Activated CD8-positive, alpha-beta memory T cell treated with anti-CD3 and anti-CD28 coated beads for 1 hour (primary cell): ENCODE measurements at places on chromosomes 1 and 21.
A peak's percentile ranks its signal among the peaks of the same experiment; 100 is the strongest.

- no peak for DNase-seq
Observed at GRCh38 chr1:185353124-185353523, 36.1 kb upstream of the IVNS1ABP start.

GRCh38 chr1:227905573-227906487 is 41.9 kb downstream of the WNT9A start:
- DNase-seq: no peak

GRCh38 chr1:113153116-113153803 is 80.3 kb downstream of the LRIG2 start:
- DNase-seq: no peak

DNA sequence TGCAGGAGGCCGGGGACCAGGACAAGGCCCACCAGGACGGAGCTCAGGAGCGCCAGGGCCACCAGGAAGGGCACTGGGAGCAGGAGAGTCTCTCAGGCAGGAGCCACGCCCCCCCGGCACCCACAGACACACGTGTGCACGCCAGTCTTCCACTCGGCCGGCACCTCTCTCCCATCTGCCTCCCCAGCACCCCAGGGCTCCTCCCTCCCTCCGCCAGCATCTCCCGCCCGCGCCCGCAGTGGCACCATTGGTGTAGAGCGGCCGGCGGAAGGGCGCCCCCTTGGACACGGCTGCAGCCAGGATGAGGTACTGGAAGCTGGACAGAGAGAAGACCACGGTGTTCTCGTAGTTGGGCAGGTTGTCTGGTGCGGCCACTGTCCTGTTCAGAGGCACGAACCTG is 6.1 kb upstream of the MFAP2 start:
- DNase-seq: no peak

- no peak for DNase-seq
Observed at GRCh38 chr1:54257346-54257620, 57.3 kb downstream of the MRPL37 start.

GRCh38 chr21:39150877-39151276 is 32.4 kb downstream of the PSMG1 start:
- no peak for DNase-seq

GRCh38 chr1:98405581-98406074 is 255.9 kb upstream of the SNX7 start:
- DNase-seq: no peak

DNA sequence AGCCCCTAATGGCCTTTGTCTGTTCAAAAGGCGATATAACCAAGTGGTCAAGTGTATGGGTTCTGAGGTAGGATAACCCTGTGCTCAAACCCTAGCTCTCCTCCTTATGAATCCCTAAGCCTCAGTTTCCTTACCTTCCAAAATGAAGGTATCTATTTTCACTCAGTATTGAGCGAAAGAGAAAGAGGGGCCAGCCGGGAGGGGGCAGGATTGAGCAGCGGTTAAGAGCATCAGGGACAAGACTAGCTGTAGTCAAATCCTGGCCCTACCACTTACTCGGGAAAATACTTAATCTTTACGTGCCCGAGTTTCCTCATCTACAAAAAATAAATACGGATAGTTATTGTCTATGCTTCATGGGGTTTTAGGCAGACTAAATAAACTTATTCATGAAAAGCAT is 25.7 kb downstream of the LY9 start:
- DNase-seq: no peak

- DNase-seq: no peak
Observed at GRCh38 chr1:205676002-205676401, 4.3 kb downstream of the SLC45A3 start.

DNA sequence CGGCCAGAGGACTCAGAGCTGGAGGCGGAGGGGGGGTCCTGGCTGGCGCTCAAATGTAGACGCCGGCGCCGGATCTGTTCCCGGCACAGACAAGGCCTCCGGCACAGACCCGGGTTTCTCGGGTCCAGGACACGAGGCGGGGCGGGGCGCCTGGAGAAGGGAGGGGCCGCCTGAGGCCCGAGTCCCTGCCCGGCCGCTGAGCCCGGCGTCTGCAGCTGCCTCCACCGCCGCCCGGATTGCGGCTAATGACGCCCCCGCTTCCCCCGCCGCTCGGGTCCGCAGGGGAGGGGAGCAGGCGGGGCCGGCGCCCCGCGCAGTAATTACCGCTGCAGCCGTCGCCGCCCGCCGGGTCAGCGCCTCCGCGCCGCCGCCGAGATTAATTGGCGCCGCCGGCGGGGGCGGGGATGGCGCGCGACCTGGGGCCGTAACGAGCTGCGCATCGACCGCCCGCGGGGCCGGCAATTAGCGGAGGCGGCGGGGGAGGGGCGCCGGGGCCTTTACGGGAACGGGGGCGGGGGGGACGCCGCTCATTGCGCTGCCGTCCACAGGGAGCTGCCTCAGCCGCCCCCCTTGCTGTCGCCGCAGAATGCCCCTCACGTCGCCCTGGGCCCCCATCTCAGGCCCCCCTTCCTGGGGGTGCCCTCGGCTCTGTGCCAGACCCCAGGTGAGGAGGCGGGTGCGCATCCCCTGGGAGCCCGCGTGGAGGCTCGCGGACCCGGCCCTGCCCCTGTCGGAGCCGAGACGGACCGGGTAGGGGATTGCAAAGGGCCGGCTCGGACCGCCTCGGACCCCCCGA is 17.3 kb downstream of the NOC2L start:
- DNase-seq: no peak

DNA sequence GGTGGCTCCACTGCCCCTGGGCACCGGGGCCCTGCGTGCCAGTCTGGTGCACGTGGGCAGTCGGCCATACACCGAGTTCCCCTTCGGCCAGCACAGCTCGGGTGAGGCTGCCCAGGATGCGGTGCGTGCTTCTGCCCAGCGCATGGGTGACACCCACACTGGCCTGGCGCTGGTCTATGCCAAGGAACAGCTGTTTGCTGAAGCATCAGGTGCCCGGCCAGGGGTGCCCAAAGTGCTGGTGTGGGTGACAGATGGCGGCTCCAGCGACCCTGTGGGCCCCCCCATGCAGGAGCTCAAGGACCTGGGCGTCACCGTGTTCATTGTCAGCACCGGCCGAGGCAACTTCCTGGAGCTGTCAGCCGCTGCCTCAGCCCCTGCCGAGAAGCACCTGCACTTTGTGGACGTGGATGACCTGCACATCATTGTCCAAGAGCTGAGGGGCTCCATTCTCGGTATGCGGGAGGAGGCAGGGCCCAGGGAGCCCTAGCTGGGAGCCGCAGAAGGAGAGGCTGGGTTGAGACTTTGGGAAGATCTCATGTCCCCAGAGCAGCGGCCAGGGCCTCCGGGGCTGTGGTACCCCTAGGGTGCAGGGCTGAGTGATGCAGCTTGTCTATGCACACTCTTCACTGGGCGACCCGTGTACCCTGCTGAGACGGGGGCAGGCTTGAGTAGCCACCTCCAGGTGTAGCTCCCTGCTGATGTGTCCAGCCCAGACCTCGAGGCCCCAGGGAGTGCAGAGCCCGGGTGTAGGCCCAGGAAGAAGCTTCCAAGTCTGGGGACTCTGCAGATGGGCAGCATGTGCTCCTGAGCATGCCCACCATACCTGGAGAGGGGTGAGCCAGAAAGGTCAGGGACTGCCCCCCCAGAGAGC is 1.8 kb downstream of the VWA1 start:
- DNase-seq: no peak

GRCh38 chr1:154784924-154785531 is 85.1 kb downstream of the KCNN3 start:
- DNase-seq: peak; percentile 25

GRCh38 chr1:216758161-216758560 is 34.9 kb upstream of the ESRRG start:
- no peak for DNase-seq

- no peak for DNase-seq
Observed at GRCh38 chr1:38326135-38326534, 279.5 kb upstream of the POU3F1 start.

DNA sequence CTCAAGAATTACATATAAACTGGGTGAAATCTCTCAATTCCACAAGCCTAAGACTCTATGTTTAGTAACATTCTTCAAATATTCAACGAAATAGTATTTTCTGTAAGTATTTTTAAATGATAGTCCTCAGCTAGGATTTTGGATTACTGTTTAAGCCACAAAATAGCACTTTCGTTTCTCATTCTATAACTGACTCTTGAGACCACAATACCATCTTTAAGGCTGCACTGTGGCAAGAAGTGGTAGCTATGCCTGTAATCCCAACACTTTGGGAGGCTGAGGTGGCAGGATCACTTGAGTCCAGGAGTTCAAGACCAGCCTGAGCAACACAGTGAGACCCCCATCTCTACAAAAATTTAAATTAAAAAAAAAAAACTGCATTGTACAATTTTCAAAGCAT is 126.7 kb downstream of the CDC42BPA start:
- no peak for DNase-seq

GRCh38 chr1:99282536-99282935 is 18.2 kb downstream of the PLPPR4 start:
- no peak for DNase-seq

DNA sequence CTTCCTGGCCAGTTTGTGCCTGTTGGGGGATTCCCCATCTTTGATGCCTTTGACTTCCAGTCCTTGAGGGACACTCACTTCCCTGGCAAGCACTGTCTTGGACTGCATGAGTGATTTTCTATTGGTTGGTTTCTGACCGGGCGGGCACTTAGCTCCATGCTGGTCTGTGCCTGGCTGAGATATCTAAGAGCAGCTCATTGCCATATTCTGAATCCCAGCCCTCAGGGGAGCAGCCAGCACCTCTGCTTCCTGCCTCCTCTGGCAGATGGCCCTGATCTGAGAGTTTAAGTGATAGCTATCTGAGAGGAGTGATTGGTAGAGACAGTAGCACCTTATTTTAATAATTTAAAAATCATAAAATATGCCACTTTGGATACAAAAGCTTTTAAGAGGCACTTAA is 52.5 kb downstream of the DISC1 start:
- DNase-seq: no peak

- no peak for DNase-seq
Observed at GRCh38 chr1:216325336-216325735, 97.9 kb downstream of the USH2A start.

DNA sequence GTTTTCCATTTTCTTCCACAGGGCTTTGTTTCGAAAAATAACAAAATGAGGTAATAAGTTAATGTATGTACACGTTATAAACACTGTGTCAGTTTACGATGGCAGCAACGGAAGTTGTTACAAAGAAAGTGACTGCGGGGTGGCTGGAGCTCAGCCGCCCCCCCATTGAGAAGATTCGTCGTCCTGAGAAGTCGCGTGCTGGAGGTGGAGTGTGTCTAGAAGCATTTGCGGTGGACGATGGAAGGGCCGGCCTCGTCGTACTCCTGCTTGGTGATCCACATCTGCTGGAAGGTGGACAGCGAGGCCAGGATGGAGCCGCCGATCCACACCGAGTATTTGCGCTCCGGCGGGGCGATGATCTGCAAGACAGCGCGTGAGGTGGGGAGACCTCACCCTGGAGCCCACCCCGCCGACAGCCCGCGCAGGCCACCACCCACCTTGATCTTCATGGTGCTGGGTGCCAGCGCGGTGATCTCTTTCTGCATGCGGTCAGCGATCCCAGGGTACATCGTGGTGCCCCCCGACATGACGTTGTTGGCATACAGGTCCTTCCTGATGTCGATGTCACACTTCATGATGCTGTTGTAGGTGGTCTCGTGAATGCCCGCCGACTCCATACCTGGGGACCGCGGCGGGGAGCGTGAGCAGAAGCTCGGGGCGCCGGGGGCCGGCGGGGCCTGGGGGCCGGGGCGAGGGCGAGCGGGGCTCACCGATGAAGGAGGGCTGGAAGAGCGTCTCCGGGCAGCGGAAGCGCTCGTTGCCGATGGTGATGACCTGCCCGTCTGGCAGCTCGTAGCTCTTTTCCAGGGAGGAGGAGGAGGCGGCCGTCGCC is 2.4 kb downstream of the ACTA1 start:
- DNase-seq: no peak

GRCh38 chr1:156386949-156387869 is 18.2 kb downstream of the RHBG start:
- no peak for DNase-seq

GRCh38 chr1:29094433-29094832 is 29.3 kb downstream of the TMEM200B start:
- no peak for DNase-seq

- no peak for DNase-seq
Observed at GRCh38 chr1:172533513-172534151, 682 bp downstream of the SUCO start.

- no peak for DNase-seq
Observed at GRCh38 chr1:235429143-235429542, 61.9 kb downstream of the TBCE start.

DNA sequence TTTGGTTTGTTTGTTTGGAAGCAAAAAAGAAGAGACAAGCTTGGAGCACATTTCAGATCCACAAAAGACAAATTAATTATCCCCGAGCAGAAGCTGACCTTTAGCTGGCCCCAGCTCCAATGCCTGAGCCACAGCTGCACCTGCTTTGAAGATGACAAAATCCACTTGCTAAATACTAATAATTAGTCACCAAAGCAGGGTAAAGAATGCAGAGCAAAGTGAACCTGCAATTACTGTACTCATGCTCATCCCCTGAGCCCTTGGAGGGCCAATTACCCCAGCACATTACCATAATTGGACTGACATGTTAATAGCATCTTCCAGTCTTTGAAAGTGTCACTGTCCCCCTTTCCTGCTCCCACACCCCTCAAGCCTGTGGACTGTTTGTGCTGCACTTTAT is 38.2 kb upstream of the KCND3 start:
- DNase-seq: no peak

DNA sequence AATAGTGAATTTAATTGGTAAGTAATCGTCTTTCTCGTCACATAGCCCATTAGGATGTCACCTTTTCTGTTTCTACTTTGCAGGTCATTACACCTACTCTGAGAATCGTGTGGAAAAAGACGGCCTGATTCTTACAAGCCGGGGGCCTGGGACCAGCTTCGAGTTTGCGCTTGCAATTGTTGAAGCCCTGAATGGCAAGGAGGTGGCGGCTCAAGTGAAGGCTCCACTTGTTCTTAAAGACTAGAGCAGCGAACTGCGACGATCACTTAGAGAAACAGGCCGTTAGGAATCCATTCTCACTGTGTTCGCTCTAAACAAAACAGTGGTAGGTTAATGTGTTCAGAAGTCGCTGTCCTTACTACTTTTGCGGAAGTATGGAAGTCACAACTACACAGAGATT is 23.3 kb downstream of the PARK7 start:
- DNase-seq: no peak

DNA sequence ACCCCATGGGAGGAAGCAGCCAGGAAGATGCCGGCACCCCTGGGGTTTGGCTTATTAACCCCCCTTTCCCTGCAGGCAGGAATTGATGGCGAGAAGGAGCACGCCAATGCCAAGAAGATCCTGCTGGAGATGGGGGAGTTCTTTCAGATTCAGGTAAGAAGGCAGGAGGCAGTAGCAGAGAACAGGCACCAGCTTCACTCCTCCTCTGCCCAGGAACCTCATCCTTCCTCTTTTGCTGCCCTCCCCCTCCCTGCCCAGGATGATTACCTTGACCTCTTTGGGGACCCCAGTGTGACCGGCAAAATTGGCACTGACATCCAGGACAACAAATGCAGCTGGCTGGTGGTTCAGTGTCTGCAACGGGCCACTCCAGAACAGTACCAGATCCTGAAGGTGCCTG is 1.2 kb upstream of the RUSC1 start:
- DNase-seq: no peak
